ENCODE measurements at places on chromosomes 3 and 15.

DNA sequence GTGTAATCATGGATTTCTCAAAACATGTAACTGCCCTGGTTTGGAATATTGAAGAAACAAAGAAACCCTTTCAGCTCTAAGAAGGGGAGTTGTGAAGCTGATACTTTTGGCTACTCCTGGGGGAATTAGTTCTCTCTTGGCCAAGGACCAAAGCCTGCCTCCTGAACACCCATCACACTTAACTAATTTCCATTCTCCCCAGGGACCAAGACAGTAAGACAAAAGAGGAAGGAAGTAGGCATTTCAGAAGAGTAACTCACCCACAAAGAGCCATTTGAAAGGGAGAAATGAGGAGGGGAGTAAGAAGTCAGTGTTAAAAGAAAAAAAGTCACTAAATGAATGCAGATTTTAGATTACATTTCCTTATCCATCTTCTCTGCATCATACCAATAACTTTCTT lies 328.0 kb upstream of the SOX2 start:
- no peak for DNase-seq

- DNase-seq: no peak
Observed at GRCh38 chr3:156359368-156359767, 195.5 kb downstream of the SSR3 start.

DNA sequence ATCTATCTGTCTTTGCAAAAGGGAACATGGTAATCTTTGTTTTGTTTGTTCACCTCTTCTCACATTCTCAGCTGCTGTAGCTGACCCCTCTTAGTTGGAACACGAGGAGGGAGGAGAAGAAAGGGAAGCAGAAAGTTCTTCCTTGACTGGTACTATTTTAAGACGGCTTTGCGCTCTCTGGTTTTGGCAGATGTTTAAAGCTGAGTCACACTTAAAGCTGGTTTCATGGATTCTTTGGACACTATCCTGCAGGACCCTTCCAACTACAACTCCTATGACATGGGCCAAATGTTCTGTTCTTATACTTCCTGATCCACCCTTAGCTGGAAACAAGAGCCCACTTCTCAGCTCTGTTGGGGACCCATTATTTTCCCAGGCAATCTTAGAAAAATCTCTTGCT lies 40.6 kb upstream of the FXR1 start:
- DNase-seq: no peak

DNA sequence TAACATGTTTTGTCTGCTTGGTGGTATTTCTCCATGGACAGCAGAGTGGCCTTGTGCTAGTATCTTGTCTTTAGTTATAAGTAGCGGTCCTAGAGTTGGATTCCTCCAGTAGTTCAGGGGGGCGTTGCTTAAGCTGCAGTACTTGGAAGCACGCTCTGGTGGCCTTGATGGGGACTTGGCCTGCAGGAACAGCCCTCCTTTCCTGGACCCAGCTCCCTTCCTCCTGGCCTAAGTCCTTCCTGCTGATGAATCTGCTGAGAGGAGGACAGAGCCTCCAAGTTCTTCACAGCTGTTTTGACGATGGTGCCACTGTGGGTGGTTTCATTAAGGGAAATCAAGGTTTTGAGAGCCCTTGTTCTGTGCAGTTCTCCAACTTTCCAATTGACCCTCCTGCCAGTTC lies 38.6 kb upstream of the SEC22A start:
- no peak for DNase-seq

- DNase-seq: no peak
Observed at GRCh38 chr3:99365979-99366378, 272.4 kb upstream of the COL8A1 start.

- no peak for DNase-seq
Observed at GRCh38 chr3:191217301-191217700, 18.3 kb downstream of the OSTN start.

DNA sequence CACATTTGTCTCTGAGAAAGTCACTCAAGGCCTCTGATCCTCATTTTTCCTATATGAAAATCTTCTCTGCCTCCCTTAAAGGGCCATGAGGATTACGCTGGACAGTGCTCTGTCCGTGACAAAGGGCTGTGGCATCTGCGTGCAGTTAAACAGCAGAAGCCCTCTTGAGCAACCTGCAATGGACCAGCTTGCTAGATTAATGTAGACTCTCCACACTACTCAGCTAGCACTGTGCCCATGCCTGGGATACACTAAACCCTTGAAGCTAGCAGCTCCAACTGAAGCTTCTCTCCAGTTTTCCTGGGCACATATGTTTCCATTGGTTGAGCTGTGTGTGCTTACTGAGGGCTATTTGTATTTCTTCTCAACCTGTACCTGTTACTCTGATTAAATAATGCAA lies 303.8 kb downstream of the RPLP1 start:
- no peak for DNase-seq

All from activated T-cell treated with anti-CD3 and anti-CD28 coated beads, Interleukin-2, amount 50 U/mL, for 72 hours (primary cell).